ENCODE measurements at places on chromosomes 3 and 15.

GRCh38 chr3:107235193-107235927, 141.9 kb upstream of the CCDC54 start:
- DNase-seq = no peak

DNA sequence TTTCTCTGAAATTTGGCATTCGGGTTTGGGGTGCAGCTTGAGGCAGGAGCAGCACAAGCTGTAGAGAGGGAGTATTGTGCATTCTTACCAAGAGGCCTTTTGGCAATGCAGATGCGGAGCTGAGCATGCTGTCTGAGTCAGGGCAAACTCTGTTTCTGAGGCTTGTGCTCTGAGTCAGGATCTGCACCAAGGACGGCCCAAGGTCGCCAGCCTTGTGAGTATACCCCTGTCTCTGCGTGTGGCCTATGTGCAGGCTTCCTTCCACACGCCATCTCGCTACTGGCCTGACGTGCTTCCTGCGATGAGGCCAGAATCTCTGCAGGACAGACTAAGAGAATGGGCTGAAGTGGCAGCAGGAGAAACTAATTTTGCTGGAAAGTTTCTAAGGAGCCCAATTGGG, 83.8 kb upstream of the ROPN1 start:
- DNase-seq = no peak

GRCh38 chr15:58303236-58303635, 128.6 kb upstream of the LIPC start:
- no peak for DNase-seq

DNA sequence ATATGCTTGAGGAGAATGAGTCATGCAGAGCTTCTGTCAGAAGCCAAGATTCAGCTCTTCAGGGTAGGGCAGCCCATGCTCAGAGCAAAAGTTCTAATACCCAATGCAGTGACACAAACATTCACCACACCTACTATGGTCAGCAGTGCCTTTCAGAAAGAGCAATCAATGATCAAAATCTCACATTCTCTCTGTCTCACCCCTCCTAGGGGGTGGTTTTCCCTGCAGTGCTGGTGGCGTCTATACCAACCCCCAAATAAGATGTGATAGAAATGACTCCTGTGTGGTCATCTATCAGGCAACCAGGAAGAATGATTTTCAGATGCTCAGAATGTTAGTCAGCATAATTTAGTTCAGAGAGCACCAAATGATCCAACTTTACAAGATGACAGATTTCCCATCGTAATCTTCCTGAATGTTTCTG, 385.3 kb downstream of the NTRK3 start:
- no peak for DNase-seq

DNA sequence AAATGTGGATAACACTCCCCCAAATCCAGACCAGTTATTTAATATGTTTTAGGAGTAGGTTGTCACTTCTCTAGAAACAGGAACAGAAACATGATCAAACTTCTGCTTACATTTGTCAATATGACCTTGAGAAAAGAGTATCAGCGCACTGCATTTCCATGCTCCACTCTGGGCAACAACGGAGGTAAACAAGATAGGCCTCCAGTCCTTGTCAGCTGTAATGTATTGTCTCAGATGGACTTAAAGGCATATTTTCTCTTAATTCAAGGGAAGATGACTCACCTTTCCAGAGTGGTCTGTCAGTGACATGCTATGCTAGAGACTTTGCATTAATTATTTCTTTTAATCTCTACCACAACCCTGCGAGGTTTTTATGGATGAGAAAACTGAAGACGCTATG, 51.6 kb upstream of the TCF12 start:
- DNase-seq = no peak

GRCh38 chr3:111616417-111617105, 21.4 kb upstream of the ZBED2 start:
- no peak for DNase-seq

DNA sequence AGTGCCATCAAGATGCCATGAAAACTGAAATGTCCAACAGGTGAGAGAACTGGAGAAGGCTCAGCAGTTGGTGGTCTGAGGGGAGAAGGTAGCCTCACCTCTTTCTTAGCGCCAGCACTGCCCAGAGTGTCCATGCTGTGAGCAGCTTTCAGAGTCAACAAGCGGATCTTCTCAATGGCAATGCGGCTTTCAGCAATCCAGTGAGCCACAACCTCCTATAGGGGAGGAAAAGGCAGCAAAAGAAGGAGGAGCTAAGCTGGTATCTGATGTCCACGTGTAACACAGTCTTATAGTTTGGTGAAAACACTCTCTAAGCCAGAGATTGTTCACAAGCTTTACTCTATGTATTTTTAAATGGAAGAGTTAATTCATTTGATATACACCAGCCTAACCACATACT, 36.1 kb upstream of the ACKR4 start:
- DNase-seq = no peak

- DNase-seq = no peak
Observed at GRCh38 chr3:128504963-128505730, 12.1 kb upstream of the GATA2 start.

- DNase-seq = no peak
Observed at GRCh38 chr15:73010154-73011152, 41.8 kb upstream of the NEO1 start.

DNA sequence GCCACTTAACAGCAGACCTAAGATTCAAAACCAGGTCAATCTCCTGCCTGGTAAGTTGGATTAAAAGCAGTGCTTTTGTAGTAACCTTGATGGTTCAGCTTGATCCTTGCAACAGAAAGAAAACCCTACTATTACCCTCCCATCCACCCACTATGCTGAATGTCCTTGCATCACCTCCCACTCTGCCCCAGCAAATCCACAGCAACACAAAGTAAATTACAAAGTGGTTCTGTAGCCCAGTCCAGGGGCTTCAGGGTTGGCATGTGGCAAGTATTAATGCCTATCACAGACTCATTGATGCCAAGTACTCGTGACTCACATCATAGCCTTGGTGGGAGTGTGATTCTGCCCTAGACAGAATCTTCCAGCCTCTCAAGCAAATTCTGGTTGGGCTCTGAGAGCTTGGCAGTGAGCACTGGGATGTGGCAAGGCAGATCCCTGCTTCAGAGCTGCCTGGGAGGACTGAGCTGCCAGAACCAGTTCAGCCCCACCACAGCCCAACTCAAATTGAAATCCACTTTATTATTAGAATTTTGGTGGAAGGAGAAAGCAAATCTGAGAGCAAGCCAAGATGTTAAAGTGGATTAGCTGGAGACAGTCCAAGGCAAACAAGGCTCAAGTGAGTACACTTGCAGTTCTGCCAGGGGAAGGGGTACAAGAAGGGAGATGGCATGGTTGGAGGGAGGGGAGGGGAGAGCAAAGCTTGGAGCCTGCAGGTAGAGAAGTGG, 225.8 kb upstream of the UMPS start:
- peak; percentile 6 for DNase-seq
